ENCODE measurements at places on chromosomes 4 and X.

DNA sequence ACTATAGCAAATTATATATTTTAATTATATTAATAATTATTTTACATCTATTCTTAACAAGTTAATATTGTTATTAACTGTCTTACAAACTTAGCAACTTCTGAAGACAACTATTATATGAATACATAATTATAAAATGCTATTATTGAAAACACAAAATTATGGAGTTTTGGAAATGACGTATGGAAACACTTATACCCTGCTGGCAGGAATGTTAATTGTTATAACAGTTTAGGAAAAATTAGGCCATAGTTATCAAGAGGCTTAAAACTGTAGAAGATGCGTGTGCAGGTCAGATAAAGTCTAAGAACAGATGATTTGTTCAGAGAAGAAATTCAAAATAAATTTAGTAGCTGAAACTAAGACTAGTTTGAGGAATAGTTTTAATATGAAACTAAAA is 211.7 kb downstream of the FAT4 start:
- no peak for ATAC-seq

- ATAC-seq = no peak
Observed at GRCh38 chr4:38367642-38368174, 296.3 kb upstream of the KLF3 start.

GRCh38 chr4:139942241-139942640 is 211.7 kb downstream of the MAML3 start:
- peak; percentile 89 for ATAC-seq

DNA sequence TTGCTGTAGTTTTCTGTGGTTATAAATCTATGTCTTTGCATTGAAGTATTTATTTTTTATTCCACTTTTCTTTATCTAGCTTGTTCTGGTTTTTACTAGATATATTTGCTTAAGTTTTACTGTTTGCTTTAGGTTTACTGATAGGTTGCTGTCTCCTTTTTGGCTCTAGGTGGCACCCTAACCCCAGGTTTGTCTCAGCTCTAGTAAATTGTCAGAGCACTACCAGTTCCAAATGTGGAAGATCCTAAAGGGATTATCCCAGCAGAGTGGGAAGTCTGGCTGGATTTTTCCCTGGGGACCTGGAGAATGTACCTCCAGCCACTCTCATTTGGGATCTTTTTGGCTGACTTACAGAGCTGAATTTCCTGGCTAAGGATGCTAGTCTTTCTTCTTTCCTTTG is 106.1 kb downstream of the PBDC1 start:
- ATAC-seq = peak; percentile 91

- peak; percentile 56 for ATAC-seq
Observed at GRCh38 chr4:176718881-176719280, 73.8 kb downstream of the VEGFC start.

DNA sequence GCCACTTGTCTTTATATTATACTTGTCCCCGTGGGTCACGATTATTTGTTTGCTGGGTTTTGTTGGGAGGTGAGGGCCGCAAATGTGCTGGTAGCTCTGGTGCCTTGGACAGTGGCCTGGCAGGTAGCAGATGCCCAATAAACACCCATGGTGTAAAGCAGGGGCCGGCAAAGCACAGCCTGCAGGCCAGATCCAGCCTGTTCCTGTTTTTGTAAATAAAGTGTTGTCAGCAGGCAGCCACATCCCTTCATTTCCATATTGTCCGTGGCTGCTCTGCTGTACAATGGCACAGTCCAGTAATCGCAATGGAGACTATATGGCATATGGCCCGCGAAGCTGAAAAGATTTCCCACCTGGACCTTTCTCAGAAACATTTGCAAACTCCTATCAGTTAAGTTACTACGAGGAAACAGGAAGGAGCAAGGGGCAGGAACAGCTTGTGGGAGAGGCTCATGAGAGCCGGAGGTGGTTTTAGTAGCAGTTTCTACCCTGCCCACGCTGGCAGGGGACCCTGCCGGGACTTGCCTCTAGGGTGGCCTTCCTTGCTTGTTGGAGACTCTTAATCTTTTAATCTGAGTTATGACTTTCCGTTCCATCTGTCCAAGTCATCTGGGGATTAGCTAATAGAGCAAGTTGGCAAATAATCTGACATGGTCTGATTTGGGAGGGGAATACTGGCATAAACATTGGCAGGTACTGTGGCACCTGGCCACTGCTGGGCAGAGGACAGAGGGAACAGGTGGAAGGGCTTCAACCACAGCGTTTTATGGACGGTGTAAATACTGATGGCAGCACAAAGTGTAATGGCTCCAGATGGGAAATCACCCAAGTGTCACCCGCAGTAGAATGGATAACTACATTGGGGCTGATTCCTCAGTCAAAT is 19.6 kb downstream of the CLCN4 start:
- ATAC-seq = no peak

DNA sequence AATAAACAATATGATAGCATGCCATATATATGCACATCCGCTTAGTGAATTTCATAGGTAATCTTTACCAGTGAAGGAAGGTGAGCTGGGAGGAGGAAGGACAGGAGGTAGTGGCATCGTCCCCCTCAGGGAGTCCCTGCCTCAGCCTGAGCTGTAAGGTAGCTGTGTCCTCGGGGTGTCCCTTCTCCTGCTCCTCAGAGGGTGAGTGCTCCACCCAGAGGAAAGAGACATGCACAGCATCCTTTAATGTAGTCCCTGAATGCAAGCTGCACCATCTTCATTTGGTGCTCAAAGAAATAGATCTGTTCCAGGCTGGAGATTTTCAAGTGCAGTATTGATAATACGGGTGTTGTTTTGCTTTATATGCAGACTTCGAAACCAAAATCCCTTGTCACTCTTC is 330.4 kb upstream of the SFRP2 start:
- no peak for ATAC-seq

DNA sequence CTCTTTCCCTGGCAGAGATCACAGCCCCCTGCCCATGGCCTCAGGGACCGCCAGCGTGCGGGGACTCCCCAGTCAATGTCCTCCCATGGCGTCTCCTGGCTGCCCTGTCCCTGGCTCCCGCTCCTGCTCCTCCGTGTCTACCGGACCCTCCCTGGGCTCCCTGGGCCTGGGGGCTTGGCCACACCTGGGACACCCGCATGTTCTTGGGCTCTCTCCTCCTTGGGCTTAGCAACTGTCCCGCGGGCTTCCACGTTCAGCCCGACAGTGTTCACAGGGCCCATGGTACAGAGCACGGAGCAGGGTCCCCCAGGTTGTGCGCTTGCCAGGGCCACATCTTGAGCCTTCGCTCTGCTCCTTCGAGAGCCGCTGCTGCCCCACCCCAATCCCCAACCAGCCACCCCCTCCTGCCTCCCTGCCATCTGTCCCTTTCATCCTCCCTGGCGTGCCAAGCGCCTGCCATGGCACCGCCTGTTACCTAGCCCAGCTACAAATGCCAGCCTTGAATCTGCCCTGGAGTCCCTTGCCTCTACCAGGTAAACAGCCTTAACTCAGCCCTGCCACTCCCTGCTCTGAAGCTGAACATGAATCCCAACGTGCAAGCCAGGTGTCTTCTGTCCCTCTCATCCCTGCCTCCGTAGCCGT is 3.9 kb downstream of the AVPR2 start:
- ATAC-seq = no peak

DNA sequence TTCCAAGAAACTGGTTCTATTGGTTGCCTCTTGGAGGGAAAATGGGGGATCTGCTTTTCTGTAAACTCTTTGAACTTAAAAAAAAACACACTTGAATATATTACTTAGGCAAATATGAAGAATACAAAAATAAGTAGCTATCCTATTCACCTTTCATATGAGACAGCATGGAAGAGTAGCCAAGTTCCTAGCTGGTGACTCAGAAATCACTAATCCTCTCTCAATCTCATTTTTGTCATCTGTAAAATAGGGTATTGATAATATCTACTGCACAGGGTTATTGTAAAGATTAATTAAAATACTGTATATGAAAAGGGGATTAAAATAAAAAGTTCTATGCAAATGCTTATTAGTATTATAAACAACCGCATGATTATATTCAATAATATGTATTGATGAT is 12.7 kb downstream of the MGARP start:
- ATAC-seq = peak; percentile 44

- ATAC-seq = peak; percentile 77
Observed at GRCh38 chr4:139593091-139593564, 37.1 kb upstream of the SETD7 start.

GRCh38 chr4:78584863-78585547 is 33.4 kb downstream of the ANXA3 start:
- ATAC-seq = no peak

DNA sequence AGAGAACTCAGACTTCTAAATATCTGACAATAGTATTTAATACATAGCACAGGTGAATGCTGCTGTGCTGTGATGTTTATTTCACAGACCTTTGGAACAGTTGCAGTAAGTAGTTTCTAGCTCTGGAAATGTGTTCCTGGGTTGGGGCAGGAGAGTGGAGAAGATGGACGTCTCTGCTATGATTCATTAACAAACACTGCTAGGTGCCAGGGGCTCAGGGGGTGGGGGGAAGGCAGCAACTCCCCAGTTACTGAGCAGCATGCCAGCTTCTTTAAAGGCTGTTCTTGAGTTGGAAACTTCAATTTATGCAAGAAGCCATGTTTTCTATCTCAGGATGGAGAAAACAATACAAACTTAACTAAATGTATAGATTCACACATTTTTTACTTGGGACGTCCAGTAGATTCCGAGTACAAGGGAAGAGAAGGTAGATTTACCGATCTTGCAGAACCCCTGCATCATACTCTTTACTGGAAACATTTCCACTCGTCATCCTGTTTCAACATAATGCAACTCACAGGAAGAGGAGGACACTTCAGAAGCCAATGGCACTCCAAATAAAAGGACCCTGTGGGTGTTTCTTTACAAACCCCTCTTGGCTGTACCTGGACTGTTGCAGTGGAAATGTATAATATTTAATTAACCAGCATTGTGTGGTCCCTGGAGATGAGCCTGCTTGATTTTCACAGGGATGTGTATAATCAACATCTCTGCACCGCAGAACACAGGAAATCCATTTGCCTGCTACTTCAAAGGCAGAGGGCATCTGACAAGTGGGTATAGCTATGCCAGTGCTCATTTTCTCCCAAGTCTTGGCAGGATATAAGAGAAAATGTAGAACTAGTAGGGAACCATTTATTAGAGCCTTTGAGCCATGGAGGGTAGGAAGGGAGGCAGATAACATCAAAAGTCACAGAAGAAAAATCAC is 171.4 kb downstream of the SH3KBP1 start:
- no peak for ATAC-seq

GRCh38 chrX:129749069-129749468 is 10.3 kb downstream of the XPNPEP2 start:
- ATAC-seq = no peak

- no peak for ATAC-seq
Observed at GRCh38 chr4:905485-906338, 26.4 kb downstream of the GAK start.

GRCh38 chr4:40648742-40649281 is 19.1 kb upstream of the RBM47 start:
- no peak for ATAC-seq

GRCh38 chrX:94576367-94577004 is 902.5 kb downstream of the FAM133A start:
- no peak for ATAC-seq

GRCh38 chr4:59381591-59381990 is 1818.5 kb upstream of the ADGRL3 start:
- no peak for ATAC-seq

- no peak for ATAC-seq
Observed at GRCh38 chr4:102454981-102455685, 46.0 kb upstream of the NFKB1 start.

DNA sequence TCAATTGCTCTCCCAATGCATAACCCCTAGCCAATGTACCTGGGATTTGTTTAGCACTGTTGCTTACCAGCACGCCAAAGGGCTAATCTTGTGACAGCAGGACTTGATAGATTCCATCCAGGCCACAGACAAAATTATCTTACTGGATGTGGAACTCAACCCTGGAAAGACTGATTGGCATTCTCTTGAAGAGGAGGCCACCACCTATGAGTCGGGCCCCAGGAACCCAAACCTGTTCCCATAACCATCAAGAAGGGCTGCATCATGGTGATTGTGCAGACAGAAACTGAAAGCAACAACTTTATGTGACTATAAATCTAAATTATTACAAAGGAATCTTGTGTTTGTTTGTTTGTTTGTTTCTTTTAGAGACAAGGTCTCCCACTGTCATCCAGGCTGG is 19.9 kb upstream of the TMEM255A start:
- ATAC-seq = no peak

- ATAC-seq = peak; percentile 82
Observed at GRCh38 chr4:73668782-73669201, 48.6 kb upstream of the RASSF6 start.

DNA sequence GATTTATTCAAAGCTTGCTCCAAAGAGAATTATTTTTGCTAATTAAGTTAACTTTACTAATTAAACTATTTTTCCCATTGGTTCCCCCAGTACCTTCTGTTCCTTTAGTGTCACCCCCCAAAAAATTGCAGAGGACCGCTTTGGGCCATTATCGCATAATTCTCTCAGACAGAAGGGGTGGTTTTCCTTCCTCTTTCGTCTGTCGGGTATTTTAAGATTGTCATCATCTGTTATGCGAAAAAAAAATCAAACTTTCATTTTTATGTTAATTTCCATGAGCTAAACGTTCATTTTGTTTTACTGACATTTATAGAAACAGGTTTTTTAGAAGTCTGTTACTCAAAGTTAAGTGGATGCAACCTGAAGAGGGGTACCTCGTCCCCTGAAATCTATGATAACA is 76.2 kb upstream of the DDX3X start:
- ATAC-seq = no peak

DNA sequence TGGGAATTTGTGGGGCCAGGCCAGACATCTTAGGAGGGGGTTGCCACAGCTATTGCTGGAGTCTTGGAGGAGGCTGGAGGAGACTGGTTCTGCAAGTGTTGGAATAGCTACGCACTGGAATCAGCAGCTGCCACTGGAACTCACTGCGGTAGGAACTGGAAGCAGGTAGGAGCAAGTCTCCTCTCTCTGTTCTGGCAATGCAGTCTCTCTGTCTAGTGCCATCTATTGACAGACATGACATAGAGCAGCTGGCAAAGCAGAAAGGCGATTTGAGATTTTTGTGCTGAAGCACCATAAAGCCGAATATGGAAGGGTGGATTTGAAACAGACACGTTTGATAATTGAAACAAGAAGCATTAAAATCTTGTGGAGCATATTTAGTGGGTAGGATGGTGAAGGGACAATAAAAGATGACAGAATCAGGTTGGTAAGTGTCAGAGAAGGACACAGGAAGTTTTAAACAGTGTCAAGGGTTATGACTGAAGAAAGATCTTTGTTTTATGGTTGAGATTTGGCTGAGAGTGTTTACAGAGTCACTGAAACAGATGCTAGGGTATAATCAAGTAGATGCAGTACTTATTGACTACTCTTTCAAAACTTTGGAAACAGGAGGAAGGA is 23.5 kb upstream of the SYNPO2 start:
- peak; percentile 93 for ATAC-seq

DNA sequence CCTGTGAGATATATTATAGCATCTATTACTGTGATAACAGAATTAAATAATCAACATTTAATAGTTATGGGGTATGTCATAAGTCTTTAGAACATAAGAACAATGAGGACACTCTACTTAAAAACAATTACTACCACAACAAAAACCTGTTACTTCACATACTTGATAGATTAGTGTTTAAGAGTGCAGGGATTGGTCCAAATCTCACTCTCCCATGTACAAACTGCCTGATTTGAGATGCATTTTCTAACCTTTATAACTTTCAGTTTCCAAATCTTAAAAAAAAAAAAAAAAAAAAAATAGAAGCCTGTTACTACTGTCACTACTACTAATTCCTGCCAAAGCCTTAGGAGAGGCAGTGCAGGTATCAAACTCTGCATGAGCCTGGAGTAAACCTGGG is 5.6 kb downstream of the PCDH18 start:
- no peak for ATAC-seq

GRCh38 chr4:183335369-183335940 is 13.2 kb upstream of the CLDN24 start:
- peak; percentile 93 for ATAC-seq
